ENCODE measurements at places on chromosomes 13 and 19. TPM values are rescaled to one million over a fixed set of nuclear protein-coding genes. Genes with fewer than 3 reads are reported as not detected.

The NCCRP1 gene
- total RNA-seq, result not detected

The DENND1C gene
- 2.7 TPM for total RNA-seq

The FRY gene
- 73.7 TPM for total RNA-seq

The SPACA4 gene
- not detected for total RNA-seq

The ZNF99 gene
- 0.30 TPM for total RNA-seq

The CEACAM19 gene
- total RNA-seq, result 10.9 TPM

The NMRK2 gene
- not detected for total RNA-seq

The METTL21C gene
- not detected for total RNA-seq

The RASIP1 gene
- 12.3 TPM for total RNA-seq

The CACNA1A gene
- 4.0 TPM for total RNA-seq

The PSG6 gene
- total RNA-seq, result not detected

The PLA2G4C gene
- total RNA-seq, result 11.7 TPM

The LPAR6 gene
- total RNA-seq, result 21.4 TPM

The RNF113B gene
- not detected for total RNA-seq

All from tibial nerve (tissue), 4 donors.